H54 (cell line): ENCODE measurements at places on chromosomes 1 and 21.

DNA sequence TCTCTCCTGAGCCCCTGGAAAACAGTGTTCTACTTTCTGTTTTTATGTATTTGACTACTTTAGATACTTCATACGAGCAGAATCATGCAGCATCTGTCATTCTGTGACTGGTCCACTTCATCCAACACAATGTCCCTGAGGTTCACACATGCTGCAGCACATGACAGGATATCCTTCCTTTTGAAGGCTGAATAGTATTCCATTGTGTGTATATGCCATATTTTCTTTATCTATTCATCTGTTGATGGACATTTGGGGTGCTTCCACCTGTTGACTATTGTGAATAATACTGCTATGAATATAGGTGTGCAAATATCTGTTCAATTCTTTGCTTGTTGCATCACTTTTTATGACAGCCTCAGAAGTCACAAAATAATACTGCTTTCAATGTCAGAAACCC, 55.8 kb downstream of the SH3GLB1 start:
- DNase-seq, result no peak

DNA sequence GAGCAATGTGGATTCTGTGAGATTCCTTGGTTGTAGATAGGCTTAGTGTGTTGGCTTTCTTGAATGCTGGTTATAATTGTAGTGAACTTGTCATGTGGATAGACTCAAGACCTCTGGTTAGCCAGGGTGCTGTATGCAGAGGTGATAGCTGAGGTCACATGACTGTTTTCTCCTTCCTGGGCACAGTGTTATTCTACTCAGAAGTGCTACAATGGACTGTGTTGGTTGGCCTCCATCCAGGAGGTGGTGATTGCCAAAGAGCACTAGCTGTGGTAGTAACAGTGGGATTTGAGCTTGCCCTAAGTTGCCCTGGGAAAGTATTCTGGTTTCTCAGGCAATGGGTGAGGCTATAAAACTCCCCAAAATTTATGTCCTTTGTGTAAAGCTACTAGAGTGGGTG, 71.6 kb downstream of the SH3BGR start:
- DNase-seq, result no peak

- DNase-seq, result no peak
Observed at GRCh38 chr1:151491641-151492040, 19.5 kb upstream of the CGN start.

- no peak for DNase-seq
Observed at GRCh38 chr1:57616921-57617320, 193.1 kb upstream of the DAB1 start.

- no peak for DNase-seq
Observed at GRCh38 chr1:5220421-5220820, 566.0 kb downstream of the AJAP1 start.

DNA sequence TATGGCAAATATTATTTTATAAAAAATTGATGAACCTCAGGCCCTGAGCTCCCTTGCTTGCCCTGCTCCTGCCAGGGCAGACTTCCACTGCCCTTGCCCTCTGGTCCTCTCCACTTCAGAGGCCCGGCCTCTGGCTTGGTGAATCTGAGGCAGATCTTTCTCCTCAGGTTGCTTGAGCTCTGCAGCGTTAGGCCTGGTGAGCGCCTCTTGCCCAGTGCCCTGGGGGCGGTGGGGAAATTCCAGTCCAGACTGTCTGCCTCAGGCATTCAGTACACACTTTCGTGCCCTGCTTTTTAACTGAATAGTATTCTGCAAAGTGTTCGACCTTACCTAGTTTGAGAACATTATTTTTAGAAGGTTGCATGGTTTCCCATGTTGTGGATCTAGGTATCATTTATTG, 98.2 kb downstream of the PCBP3 start:
- no peak for DNase-seq

GRCh38 chr1:218351391-218352074, 6.4 kb downstream of the TGFB2 start:
- no peak for DNase-seq

GRCh38 chr1:163351912-163352311, 30.2 kb downstream of the NUF2 start:
- no peak for DNase-seq

DNA sequence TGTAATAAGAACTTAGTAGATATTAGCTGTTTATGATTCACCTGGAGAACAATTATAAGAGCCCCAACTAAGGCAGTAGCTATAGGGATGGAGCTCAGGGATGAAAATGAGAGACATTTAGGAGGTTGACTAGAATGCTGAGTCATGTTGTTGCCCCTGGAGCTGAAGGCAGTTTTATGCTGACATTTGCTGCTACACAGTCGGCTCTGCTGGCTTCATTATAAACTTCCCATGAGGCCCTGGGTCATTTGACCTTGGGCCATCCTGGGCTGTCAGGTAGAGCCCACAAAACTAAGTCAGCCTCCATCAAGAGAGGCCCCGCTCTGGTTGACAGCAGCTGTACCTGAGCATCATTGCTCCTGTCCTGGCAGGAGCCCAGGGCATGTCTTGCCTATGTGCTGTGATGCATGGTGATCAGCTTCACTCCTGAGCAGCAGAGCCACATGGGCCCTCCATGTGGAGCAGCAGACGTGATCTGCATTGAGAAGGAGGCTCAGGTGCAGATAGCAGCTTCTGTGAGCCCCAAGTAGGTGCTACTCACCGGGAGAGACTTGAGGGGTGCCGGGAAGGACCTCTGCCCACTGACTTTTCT, 112.4 kb downstream of the TBX19 start:
- DNase-seq, result no peak
